ENCODE measurements at places on chromosomes 1 and 21. TPM values are rescaled to one million over a fixed set of nuclear protein-coding genes. Genes with fewer than 3 reads are reported as not detected.

Gene OR10Z1
- total RNA-seq = not detected

Gene SMCP
- not detected for total RNA-seq

Gene PDZK1
- total RNA-seq = 0.86 TPM

Gene FOXO6
- 0.82 TPM for total RNA-seq

Gene TSACC
- total RNA-seq = 1.9 TPM
